ENCODE measurements at places on chromosomes 5 and 9. TPM values are rescaled to one million over a fixed set of nuclear protein-coding genes. Genes with fewer than 3 reads are reported as not detected.

DNA sequence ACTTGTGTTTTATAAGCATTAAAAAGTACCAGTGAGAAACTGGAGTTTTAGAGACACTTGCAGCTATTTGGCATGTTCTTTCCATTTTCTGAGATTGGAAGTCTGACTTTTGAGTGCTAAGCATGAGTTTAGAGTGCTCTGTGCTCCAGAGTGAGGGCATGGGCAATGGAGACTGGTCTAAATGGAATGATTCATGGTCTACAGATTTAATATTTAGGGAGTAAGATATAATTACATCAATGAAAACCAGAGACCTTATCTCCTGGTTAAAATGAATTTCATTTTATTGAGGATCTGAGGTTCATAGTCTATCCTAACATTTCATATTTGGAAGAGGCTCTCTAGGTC is 135.9 kb upstream of the RPS23 start:
- DNase-seq = no peak

GRCh38 chr9:99491408-99492158 is 269.5 kb downstream of the SEC61B start:
- DNase-seq = peak; percentile 6

DNA sequence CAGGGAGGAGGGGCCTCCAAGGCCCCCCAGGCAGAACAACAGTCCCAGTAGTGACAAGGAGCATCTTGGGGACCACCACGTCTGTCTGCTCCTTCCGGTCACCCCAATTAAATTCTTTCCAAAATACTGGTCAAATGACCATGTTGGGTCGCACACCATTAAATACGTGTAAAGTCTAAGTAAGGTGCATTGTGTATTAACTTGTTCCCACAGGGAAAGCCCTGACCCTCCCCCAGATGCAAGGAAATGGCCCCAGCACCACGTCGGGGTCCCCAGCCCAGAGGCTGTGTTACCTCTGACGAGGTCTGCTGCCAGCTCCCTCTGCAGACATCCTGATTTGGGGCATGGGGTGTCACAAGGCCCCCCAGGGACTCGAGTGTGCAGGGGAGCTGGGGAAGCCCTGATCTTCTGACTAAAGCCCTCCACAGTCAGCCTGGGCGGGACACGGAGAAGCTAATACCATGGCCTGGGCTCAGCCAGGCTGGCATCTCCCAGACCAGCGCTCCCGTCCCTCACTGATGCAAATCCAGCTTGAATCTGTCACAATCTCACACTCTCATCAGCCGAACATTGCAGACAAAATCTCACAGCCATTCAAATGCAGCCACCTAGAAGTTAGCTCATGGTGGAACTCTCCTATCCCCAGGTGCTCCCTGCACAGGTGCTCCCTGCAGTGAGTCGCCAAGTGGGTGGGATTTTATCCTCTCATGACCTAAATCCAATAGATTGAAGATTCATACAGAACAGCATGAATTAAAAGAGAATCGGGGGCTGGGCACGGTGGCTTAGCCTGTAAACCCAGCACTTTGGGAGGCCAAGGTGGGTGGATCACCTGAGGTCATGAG is 13.6 kb downstream of the TERT start:
- DNase-seq = no peak

The CFAP157 gene
- polyA plus RNA-seq = 8.0 TPM

DNA sequence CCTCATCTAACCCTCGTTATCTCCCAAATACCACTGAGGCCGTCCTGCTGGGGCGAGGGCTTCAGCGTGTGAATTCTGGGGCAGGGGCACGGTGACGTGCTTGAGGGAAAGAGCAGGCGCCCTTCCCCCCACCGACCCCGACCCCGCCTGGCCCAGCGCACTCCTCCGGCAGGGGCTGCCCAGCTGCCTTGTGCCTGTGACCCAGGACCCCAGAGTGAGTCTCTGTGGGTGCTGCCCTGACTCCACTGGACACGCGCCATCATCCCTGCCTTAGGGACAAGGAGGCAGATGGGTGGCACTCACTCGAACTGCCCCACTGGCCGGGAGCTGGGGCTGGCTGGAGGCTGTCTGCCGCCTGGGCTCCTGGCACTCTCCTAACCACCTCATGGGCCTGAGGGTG is 136.2 kb upstream of the LPCAT1 start:
- no peak for DNase-seq

The TMC1 gene
- 1.4 TPM for polyA plus RNA-seq

The PCA3 gene
- 2.1 TPM for polyA plus RNA-seq

The ROPN1L gene
- 0.54 TPM for polyA plus RNA-seq

DNA sequence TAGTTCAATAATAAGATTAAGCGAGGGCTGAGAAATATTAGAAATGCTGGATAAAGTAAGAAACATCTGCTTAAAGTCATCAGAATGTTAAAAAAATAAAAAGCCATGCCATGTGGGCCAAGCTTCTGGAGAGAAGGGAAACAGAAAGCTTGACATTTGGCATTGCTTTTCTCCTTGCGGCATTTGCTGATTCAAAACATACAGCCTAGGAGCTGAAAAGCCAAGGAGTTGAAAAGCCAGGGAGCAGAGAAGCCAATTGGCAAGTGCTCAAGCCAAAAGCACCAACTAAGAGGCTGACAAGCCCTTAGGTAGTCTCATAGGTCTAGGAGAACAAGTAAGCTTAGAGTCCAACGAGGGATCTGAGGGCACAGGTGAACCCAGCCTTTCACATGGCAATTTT is 754.3 kb downstream of the TLE4 start:
- DNase-seq = no peak

- DNase-seq = no peak
Observed at GRCh38 chr9:137705443-137705863, 86.6 kb downstream of the EHMT1 start.

GRCh38 chr5:175257128-175257846 is 186.7 kb downstream of the DRD1 start:
- no peak for DNase-seq

- no peak for DNase-seq
Observed at GRCh38 chr5:43425983-43426382, 13.8 kb upstream of the CCL28 start.

DNA sequence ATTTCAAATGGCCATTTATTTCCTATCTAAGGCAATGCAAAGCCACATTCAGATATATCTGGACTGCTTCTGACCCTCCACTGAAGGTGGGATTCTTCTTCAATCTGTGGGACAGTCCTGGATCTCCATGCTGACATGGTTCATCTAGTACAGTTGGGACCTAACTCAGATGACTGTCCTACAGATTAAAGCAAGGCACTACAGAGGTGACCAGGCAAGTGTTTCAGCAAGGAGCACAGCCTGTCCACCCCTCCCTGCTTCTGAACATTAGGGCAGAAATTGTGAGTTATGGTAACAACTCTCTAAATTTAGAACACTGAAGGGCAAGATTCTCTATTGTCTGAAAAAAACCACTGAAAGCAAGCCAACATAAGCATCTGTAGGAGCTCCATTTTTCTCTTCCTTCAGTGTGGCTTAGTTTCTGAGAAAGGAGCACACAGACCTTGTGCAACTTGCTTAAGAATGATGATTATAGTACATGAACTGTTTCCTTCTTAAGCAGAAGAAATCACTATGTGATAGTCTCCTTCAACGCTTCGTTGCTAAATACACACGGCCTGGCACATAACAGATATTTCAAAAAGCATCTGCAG is 62.9 kb upstream of the BARX1 start:
- no peak for DNase-seq

DNA sequence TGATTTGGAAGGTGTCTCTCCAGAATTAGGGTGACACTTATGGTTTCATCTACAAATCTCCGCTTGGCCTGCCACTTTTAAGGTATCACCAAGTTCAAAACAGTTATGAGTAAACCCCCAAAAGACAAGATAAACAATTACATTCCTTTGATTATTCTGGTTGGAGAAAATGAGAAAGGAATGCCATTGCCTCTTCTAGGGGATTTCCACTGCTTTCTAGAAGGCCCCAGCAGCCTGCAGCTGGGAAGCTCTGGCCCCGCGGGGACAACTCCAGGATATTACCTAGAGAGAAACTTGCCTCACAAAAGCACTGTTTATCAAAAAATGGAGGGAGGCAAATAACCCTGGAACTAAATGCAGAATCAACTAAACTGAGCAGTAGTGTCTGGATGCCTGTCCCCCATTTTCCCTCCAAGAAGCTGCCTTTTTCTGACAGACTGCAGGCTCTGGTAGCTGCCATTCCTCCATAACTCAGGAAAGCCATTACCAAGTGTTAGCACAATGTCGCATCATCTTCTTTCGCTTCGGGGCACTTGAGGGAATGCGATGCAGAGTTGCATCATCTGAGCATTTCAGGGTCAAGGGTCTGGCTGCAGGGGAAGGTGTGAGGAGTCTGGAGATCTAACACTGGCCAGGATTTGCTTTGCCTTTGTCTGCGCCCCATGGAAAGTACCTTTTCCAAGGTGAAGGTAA is 71.5 kb upstream of the PLPP6 start:
- no peak for DNase-seq

The DRD1 gene
- polyA plus RNA-seq = not detected

The KIF4B gene
- 0.27 TPM for polyA plus RNA-seq

Measured in left renal pelvis (tissue), 4 donors.